HFFc6 (cell line): ENCODE measurements at places on chromosomes 6 and 20. TPM values are rescaled to one million over a fixed set of nuclear protein-coding genes. Genes with fewer than 3 reads are reported as not detected.

- no peak for DNase-seq
Measured at GRCh38 chr20:23867152-23867776, 12.3 kb downstream of the CST5 start.

- no peak for DNase-seq
Measured at GRCh38 chr6:170286246-170286933, 4.5 kb downstream of the DLL1 start.

DNA sequence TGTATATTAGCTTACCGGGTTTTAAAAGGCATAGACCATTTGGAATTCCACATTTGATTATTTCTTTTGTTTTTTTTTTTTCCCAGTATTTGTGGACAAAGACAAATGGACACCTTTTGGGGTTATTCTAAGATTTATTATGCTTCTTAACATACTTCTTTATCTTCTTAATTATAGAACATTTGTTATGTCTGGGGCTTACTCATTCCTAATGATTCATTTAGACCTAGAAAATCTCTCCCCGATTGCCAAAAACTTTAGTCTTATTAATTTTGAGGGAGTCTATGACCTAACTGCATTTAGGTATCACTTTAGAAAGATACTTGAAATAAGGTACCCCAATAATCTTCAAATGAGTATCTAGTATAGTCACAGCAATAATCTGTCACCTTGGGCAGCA lies 170.7 kb upstream of the PREP start:
- DNase-seq: no peak

- DNase-seq: no peak
Measured at GRCh38 chr20:24241466-24241865, 228.0 kb upstream of the SYNDIG1 start.

DNA sequence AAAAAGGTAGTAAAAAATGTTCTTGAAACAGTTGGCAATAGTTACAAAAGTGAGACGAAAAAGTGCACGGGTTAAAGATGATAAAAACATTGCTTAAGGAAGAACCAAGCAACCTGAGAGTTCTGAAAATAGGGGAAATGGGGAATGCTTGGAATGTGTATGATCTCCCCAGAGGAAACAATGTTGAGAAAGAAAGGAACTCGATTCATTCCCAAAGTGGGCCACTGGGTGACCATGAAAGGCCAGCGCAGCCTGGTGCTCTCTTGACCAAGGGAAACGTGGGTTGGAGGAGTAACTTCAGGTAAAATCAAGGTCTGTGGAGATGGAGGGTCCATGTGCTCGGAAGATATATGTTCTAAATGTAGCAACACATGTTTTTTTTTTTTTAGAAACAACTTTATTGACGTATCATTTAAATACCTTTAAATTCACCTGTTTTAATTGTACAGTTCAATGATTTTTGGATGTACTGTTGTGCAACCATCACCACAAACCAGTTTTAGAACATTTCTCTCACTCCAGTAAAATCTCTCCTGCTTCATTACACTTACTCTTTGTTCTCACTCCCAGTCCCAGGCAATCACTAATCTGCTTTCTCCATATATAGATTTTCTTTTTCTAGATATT lies 34.5 kb upstream of the CEP85L start:
- DNase-seq: no peak

- DNase-seq: peak; percentile 81
Measured at GRCh38 chr20:19699180-19699971, 58.7 kb upstream of the RIN2 start.

- DNase-seq: no peak
Measured at GRCh38 chr20:48849779-48850178, 22.0 kb upstream of the PREX1 start.

DNA sequence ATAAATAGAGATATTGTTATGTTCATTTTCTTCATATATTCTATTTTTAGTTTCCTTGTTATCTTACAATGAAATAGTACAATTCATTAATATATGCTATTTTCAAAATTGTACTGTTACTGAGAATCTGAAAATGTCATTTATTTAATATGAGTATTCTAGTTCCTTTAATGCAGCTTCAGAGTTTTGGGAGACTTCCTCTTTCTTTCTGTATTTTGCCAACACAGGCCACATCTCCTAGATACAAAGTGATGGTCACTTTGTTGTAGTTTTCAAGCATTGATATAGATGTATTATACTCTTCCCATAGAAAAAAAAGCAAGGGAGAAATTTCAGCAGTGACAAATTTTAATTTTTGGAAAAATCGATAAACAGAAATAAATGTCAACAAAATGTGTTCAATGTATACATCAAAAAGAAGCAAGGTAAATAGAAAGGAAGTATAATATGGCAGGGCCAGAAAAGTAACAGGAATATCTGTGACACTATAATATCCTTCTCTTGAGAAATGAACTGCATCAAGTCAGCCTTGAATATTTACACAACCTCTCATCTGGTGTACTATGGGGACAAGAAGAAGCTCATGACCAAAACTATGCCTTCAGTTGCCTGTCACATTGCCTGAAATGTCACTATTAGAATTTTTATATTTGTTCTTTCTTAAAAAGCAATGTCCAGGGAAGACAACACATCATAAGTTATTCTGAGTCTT lies 396.0 kb downstream of the TBC1D32 start:
- DNase-seq: no peak

DNA sequence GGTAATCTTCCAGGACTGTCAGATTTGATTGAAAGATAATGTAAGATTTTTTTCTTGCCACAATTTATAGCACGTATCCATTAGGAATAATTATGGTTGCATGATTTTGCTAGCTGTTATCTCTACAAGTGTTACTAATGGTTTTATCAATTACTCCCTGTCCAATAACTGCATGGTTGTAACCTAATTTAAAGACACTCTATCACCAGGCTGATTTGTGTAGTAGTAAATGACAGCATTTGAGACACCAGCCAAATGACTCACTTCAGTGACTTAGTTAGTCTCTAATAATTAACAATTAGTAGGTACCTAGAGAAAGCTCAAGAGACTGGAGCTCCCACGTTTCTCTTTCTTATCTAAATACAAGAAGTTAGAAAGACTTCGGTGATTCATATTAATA lies 453.8 kb upstream of the POU3F2 start:
- no peak for DNase-seq

DNA sequence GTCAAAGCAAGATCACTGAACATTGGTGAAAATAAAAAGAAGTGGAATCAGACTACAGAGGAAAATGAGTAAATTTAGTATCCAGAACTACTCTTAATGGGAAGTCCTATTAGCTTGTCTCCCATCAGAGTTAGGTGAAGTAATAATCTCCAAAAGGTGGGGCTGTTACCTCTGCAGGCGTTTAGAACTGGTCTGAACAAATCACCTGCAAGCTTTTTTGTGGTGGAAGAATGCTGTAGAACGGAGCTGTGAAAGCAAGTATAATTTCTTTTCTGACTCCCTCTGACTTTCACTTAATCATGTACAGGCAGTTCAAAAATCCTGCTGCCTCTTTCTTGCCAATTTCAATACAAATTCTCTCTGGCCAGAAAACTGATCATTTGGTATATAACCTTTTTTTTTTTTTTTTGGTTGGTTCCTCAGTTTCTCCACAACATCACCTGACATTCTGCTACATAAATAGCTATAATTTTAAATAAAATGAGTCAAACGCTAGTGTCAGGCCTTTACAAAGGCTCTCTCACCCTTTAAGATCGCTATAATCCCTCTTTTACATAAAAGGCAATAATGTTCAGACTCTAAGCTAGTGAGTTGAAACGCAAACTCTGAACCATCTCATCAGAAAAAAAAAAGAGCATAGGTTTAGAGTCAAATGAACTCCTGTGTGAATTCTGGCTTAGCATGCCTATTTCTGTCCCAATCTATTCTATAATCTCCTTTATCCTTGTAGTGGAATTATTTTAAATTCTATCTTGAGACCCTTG lies 38.8 kb downstream of the CITED2 start:
- no peak for DNase-seq

DNA sequence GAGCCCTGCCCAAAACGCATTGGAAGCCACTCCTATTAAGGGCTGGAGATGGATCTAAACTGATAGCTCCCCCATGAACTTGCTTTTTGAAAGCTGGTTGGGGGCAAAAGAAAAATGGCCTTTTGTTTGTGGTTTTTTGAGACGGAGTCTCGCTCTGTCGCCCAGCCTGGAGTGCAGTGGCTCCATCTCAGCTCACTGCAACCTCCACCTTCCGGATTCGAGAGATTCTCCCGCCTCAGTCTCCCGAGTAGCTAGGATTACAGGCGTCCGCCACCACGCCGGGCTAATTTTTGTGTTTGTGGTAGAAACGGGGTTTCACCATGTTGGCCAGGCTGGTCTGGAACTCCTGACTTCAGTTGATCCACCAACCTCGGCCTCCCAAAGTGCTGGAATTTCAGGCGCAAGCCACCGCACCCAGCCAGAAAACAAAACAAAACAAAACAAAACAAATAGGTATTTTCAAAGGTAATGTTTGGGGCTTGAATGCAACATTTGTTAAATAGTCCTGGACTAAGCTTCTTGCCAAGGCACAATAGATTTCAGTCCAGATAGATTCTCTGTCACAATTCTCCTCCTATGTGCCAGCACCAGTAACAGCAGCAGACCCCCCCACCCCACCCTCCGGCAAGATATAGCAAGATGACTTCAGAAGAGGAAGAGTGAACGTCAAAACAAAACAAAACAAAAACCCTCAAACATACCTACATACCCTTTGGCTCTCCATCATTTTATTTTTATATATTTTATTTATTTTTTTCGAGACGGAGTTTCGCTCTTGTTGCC lies 26.5 kb upstream of the ABT1 start:
- DNase-seq: no peak

DNA sequence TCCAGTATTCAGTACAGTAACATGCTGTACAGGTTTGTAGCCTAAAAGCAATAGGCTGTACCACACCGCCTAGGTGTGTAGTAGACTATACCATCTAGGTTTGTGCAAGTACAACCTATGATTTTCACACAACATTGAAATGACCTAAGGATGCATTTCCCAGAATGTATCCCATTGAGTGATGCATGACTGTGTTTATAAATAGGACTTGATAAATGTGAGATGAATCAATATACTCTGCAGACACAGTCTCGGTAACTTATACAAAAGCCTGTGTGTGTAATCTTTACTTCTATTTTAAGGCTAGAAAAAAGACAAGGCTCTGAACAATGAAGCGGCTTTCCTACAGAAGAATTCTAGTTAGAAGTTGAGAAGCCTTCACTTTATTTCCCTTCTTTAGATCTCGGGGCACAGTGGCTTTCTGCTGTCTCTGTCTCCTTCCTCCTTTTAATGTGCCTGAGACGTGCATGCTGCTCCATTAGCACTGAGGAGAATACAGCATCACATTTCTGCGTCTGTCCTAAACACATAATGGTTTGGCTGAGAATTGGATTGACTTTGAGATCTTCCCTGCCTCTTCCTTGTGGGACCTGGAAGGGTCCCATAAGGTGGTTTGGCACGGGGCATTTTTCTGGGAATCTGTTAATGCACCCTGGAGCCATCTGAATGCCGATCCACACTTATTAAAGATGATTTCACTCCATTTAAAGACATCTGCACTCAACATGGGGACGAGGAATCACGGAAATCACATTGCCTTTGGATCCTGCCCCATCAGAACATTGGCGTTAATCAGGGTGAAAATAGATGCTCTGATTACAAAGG lies 112.5 kb downstream of the SCML4 start:
- DNase-seq: no peak

GRCh38 chr20:58932170-58932569 lies 48.9 kb upstream of the NELFCD start:
- no peak for DNase-seq

DNA sequence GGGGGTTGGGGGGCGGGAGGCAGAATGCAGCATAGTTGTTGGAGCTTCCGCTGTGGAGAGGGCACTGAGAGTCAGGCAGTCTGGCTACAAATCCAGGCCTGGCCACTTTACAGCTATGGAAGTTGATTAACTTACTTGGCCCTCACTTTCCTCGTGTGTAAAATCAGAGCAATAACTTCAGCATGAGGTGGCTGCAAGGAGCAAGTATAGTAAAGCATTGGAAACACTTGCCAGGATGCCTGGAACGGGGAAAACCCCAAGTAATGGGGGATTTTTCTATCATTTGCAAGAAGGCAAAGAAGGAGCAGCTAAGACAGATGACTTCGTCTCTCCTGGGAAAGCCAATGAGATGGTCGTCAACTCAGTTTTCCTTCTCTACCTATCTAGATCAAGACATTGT lies 35.8 kb downstream of the AGPAT4 start:
- no peak for DNase-seq

DNA sequence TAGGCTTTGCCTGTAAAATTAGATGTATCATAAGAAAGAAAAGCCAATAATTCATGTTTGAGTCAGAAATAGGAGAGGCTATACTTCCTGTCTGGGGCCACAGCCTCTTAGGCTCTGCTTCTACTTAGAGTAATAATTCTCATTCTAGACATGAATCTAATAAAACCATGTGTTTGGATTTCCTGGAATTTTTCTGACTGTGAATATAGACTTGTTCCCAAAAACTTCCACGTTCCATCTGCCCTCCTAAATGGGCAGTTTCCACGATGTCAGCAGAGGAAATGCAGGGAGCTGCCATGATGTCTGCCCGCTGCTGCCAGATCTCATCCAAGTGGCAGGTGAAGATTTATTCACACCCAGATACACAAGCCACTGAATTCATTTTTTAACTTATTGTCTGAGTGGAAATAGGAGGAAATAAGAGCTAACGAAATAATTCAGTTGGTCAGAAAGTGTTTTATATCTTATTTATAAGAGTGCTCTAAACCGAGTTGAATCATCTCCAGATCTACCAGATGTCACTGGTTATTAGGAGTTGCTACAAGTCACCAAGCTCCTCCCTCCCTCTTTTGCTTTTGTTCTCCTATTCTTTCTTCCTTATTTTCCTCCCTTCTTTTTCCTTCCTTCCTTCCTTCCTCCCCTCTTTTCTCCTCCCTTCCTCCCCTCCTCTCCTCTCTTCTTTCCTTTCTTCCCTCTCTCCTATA lies 69.3 kb downstream of the ALDH8A1 start:
- peak; percentile 16 for DNase-seq

GRCh38 chr20:35952480-35953386 lies 1.6 kb downstream of the SCAND1 start:
- no peak for DNase-seq

DNA sequence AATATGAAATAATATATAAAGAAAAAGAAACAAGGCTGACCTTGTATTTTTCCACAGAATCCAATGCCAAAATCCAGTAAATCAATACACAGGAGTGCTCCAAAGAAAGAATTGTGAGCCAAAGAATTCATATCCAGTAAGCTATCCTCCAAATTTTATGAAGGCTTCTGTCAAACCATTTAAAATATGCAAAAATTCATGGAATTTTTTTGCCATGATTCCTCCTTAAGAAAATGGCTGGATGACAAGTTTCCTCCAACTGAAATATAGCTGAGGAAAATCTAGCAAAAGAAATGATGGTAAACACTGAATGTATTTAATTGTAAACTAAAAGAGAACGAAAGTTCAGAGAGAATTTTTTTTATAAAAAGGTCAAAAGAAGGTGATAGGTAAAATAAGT lies 290.3 kb downstream of the UBE3D start:
- DNase-seq: peak; percentile 4

- DNase-seq: peak; percentile 86
Measured at GRCh38 chr20:1816384-1817381, 78.5 kb upstream of the SIRPA start.

Gene CALHM5
- total RNA-seq: 1.7 and 4.1 TPM in 2 replicates

Gene GPX5
- total RNA-seq: not detected in 3 replicates

Gene C20orf202
- total RNA-seq: not detected in 3 replicates

Gene CDH26
- 0.27 TPM in 1 of 3 replicates, not detected in the others for total RNA-seq

Gene FNDC11
- not detected in 3 replicates for total RNA-seq

Gene C4B
- 1.9 to 2.4 TPM (median 2.1 TPM) in 3 replicates for total RNA-seq

Gene ADGRB3
- 0.03 TPM in 1 of 3 replicates, not detected in the others for total RNA-seq

Gene FNDC1
- total RNA-seq: not detected in 3 replicates

Gene CYP39A1
- not detected in 3 replicates for total RNA-seq

Gene ID4
- 7.3 to 11.6 TPM (median 8.3 TPM) in 3 replicates for total RNA-seq

Gene CYP24A1
- total RNA-seq: 0.34 and 0.48 TPM in 2 replicates

Gene HTR1B
- 0.12 to 0.87 TPM (median 0.51 TPM) in 3 replicates for total RNA-seq

Gene ALDH5A1
- 1.2 to 1.8 TPM (median 1.5 TPM) in 3 replicates for total RNA-seq

Gene PPP1R3D
- 5.9 to 6.8 TPM (median 6.6 TPM) in 3 replicates for total RNA-seq
